ENCODE measurements at places on chromosomes 7 and 10. TPM values are rescaled to one million over a fixed set of nuclear protein-coding genes. Genes with fewer than 3 reads are reported as not detected.

Gene DUS4L
- 7.9 TPM for total RNA-seq

Gene CYP3A5
- not detected for total RNA-seq

Gene CFAP46
- not detected for total RNA-seq

Gene ACBD7
- 9.2 TPM for total RNA-seq

GRCh38 chr7:2702594-2702957, 14.6 kb downstream of the AMZ1 start:
- no peak for DNase-seq

Gene ODAD2
- total RNA-seq: not detected

Gene MKI67
- total RNA-seq: 345 TPM

DNA sequence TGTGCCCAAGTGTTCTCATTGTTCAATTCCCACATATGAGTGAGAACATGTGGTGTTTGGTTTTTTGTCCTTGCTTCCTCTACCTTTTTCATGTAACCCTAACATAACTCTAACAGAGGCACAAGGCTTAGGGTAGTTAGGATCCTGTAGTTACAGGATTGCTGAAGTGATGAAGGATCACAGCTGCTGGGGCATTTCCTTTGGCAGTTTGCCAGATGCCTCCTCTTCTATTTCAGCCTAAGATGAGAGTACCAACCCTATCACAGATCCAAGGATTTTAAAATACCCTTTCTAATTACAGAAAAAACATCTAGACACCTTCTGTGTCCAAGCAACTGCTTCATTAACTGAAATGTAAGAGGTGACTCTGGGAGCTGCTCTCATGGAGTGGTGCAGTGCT, 141.7 kb upstream of the COL1A2 start:
- no peak for DNase-seq

DNA sequence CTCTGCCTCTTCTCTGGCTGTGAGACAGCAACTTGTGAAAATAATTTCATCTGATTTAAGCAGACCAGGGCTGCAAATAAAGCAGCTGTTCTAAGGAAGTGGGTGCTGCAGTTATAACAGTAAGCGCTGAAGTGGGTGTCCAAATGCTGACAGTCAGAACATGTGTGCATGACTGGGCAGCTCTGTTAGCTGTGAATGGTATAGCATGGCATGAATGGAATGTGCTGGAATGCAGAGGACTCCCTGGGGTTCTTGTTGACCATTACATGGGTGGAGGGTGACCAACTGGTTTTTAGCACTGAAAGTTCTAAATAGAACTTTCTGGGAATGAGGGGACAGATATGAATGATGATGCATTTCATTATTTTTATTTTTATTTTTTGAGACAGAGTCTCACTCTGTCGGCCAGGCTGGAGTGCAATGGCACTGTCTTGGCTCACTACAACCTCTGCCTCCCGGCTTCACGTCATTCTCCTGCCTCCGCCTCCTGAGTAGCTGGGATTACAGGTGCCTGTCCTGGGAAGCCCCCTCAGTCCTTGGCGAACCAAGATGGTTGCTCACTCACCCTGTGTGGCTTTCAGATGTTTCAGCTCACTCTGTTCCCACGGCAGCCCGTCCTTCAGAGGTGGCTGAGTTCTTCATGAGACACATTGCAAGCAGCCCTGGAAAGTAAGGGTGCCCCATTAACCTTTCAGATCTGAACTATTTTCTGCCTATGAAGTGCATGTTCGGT, 319.8 kb upstream of the PHYHIPL start:
- DNase-seq: no peak

- no peak for DNase-seq
Measured at GRCh38 chr10:5545778-5546710, 21.3 kb downstream of the CALML3 start.

DNA sequence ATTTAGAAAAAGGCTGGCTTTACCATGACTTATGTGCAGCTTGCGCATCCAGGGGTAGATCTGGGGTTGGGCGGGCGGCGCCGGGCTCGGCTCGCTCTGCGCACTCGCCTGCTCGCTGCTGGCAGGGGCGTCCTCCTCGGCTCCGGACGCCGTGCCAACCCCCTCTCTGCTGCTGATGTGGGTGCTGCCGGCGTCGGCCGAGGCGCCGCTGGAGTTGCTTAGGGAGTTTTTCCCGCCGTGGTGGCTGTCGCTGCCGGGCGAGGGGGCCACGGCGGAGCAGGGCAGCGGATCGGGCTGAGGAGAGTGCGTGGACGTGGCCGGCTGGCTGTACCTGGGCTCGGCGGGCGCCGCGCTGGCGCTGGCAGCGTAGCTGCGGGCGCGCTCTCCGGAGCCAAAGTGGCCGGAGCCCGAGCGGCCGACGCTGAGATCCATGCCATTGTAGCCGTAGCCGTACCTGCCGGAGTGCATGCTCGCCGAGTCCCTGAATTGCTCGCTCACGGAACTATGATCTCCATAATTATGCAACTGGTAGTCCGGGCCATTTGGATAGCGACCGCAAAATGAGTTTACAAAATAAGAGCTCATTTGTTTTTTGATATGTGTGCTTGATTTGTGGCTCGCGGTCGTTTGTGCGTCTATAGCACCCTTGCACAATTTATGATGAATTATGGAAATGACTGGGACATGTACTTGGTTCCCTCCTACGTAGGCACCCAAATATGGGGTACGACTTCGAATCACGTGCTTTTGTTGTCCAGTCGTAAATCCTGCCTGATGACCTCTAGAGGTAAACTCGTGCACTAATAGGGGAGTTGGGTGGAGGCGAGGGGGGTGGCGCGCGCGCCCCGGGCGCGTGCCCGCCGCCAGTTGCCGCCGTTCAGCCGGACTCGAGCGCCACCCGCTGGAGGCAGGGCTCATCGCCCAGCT, at the start of gene HOXA5:
Gene HOXA5 (minus strand): TSS at position 659 of the 927 bp plus-strand sequence. CDS start 74 bp downstream, at position 585.
- no peak for DNase-seq

GRCh38 chr7:98520356-98520951, 96.6 kb upstream of the NPTX2 start:
- DNase-seq: no peak

- DNase-seq: no peak
Measured at GRCh38 chr10:86969421-86970041, 1.2 kb downstream of the ADIRF start.
